NCI-H1436 (cell line): ENCODE measurements at places on chromosomes 7 and 10.

- DNase-seq, result no peak
Measured at GRCh38 chr10:7487528-7487927, 76.7 kb upstream of the SFMBT2 start.

DNA sequence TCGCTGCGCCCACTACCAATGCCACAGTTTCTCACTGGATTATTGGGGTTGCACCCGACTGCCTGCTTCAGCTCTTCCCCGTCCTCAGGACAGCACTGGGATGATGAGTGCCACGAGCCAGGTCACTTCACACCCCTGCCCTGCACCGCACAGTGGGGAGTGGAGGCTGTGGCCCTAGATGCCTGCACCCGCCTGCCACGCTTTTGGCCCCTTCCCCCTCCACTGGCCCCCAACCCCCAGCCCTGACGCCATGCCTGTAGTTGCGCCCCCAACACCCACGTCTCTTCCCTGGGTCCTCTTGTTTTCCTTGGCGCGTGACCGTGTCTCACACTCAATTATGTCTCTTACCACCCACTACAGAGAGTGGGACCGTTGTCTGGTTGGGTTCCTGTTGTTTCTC, 134.3 kb downstream of the VIPR2 start:
- no peak for DNase-seq

- DNase-seq, result no peak
Measured at GRCh38 chr7:127383123-127383835, 9.2 kb downstream of the ZNF800 start.

GRCh38 chr7:91999631-92000565, 59.2 kb downstream of the AKAP9 start:
- DNase-seq, result no peak

GRCh38 chr7:84985073-84985784, 201.6 kb downstream of the SEMA3D start:
- no peak for DNase-seq

GRCh38 chr10:26391701-26392695, 46.1 kb upstream of the APBB1IP start:
- DNase-seq, result no peak

- DNase-seq, result no peak
Measured at GRCh38 chr7:24779283-24779655, 22.0 kb upstream of the GSDME start.

DNA sequence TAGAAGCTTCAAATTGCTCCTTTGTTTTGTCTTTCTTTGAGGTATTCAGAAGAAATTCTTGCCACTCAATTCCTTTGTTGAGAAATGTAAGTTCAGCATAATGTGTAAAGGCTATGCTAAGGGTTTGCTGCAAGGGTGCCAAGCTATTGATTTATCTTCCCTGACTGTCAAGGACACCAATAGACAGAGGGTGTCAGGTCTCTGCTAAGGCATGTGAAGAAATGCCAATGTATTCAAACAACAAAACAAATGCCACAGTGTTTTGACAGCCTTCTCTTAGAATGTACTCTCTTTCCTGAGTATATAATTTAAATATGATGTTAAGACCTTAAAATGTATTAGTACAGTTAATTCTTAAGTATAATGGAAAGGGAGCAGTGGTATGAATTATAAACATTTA, 62.4 kb downstream of the LRGUK start:
- no peak for DNase-seq
